ENCODE measurements at places on chromosomes 7 and 10.

GRCh38 chr7:151678227-151678604, 158.5 kb upstream of the RHEB start:
- DNase-seq, result no peak

GRCh38 chr7:84354866-84355265, 160.3 kb upstream of the SEMA3A start:
- DNase-seq, result no peak

DNA sequence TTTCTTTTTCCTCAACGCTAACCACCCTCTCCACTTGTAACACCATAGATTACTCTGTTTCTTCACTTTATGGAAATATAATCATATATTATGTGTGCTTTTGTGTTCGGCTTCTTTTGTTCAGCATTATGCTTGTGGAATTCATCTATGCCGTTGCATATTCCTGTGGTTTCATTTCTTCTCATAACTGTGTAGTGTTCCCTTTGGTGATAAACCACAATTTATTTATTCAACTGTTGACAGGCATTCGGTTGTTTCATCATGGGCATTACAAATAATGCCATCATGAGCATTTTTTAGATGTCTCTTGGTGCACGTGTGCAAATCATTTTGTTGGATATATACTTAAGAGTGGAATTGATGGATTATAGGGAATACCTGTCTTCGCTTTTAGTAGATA, 12.1 kb downstream of the AVL9 start:
- DNase-seq, result no peak

DNA sequence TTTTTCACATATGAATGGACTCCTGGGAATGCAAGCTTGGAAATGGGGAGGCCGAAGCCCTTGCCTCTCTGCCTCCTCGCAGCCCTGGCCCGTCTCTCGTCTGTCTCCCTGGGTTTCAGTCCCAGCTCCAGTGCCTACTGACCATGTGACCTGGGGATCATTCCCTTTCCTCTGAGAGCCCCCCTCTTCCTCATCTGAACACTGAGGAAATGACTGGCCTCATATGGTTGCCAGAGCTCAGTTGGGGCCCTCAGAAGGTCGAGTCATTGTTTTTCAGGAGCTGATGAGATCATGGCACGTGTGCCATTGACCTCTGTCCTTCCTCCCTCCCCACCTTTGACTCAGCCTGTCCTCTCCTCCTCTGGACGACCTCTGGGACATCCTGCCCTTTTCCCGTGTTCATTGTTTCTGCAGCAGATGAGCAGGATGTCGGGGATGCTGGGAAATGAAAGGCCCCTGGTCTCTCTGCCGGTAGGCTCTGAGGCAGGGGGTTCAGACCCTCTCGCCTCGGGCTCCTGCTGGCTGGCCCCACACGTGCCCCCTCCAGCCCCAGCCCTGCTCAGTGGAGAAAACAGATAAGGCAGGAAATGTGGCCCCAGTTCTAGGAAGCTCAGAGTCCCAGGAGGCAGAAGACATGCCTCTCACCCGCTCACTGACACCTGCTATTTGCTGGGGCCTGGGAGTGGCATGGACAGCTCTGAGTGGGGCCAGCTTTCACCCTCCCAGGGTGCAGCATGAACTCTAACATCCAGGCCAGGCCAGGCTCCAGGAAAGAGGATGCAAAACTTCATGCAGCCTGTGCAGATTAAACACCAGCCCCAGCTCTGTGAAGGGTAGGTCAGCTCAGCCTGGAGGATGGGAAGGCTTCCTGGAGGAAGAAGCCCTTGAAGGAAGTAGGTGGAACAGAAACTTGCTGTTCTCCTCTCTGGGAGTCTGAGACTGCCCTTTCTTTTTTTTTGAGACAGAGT, 8.3 kb upstream of the PPP1R35 start:
- DNase-seq, result peak; percentile 15

Measured in GM20000 (cell line).